ENCODE measurements at places on chromosomes 6 and 20.

GRCh38 chr6:134731615-134732014 lies 218.3 kb downstream of the ALDH8A1 start:
- DNase-seq: no peak

DNA sequence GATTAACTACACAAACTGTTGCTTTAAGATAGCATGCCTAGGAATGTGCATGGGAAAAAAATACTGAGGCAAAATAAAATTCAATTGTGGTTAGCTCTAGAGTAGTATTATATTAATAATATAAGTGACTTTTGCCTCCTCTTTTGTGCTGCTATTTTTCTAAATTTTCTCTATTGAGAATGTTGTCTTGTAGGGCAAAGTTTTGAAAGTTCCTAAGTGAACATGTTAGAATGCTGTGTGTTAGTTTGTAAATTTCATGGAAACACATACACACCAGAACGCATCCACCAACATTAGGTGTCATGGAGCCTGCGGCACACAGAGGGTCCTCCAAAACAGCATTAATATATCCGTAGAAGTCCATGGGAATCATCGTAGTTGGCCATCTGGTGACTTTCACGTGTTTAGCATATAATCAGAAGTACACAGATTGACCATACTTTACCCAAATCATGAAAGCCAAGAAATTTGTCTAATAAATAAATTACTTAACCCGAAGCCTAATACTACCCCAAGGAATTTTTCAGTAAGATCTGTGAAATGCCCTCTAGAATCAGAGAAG lies 25.6 kb downstream of the ARHGAP18 start:
- no peak for DNase-seq

- no peak for DNase-seq
These were observed 42.9 kb downstream of the UQCC1 start for GRCh38 chr20:35368666-35369423.

GRCh38 chr20:24782801-24783630 lies 166.1 kb upstream of the CST7 start:
- DNase-seq: no peak

GRCh38 chr6:170188571-170189001 lies 102.3 kb downstream of the DLL1 start:
- DNase-seq: peak; percentile 0

DNA sequence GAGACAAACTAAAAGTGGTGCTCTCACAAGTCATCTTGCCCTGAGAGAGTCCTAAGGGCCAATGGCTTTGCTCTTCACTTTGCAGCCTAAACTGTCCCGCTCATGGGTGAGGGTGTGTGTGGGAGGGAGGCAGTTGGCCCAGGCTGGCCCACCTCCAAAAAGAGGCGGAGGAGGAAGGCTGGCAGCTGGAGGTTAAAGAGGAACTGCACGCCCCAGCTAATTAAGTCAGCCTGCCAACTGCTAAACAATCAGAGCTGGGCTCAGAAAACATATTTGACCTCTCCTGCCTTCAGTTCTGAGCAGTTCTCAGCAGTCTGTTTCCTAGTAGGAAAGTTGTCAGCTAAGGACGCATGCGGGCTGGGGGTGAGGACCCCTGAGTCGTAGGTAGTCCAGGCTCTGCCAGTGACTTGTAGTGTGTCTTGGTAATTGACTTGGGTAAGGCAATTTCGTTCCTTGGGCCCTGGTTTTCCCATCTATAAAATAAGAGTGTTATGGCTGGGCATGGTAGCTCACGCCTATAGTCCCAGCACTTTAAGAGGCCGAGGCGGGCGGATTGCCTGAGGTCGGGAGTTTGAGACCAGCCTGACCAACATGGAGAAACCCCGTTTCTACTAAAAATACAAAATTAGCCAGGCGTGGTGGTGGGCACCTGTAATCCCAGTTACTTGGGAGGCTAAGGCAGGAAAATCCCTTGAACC lies 17.0 kb downstream of the GSS start:
- DNase-seq: no peak

DNA sequence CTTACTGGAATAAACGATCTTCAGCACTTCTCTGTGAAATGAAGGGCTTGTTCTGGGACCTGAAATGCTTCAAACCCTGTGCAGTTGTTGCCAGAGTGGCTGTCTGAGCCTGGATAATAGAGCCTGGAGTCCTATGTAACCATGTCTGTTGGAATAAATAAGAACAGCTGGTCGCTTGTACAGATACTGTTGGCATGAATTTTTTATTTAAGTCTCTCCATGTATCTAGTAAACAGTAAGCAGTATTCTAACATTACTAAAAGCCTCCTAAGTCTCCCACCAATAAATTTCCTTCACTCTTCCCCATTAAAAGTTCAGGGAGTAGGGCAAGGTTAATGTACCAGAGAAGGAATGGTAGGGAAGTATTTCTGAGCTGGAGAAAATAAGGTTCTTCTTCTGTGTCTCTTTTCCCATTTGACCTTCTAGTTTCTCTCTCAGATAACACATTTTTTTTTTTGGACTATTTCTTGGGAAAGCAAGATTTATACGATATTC lies 227.5 kb downstream of the PRL start:
- no peak for DNase-seq

DNA sequence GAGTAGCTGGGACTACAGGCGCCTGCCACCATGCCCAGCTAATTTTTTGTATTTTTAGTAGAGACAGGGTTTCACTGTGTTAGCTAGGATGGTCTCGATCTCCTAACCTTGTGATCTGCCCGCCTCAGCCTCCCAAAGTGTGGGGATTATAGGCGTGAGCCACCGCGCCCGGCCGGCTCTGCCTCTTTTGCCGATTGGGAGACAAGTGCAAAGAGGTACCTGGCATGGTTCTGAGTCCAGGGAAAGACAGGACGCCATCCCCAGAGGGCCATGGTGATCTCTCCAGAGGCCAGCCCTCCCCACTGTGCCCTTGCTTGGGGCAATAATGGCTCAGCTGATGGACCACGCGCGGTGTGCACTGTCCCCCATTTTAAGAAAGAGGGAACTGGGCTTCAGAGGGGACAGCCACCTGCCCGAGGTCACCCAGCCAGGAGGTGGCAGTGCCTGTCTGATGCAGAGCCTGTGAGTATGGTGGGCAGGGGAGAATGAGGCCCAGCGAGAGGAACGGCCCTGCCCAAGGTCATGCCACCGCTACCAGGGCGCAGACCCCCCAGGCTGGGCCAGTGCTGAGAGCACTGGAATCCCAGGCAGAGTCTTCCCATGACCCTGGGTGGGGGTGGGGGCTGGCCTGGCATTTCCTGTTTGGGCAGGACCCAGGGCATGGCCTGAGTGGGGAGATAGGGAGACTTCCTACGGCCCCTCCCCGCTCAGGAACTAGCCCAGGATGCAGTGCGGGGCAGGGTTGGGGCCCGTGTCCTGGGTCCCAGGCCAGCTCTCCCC lies 61.0 kb downstream of the SNAI1 start:
- DNase-seq: no peak

GRCh38 chr6:86203044-86203443 lies 560.4 kb upstream of the SYNCRIP start:
- no peak for DNase-seq

GRCh38 chr20:51987812-51988211 lies 185.5 kb upstream of the SALL4 start:
- DNase-seq: no peak

DNA sequence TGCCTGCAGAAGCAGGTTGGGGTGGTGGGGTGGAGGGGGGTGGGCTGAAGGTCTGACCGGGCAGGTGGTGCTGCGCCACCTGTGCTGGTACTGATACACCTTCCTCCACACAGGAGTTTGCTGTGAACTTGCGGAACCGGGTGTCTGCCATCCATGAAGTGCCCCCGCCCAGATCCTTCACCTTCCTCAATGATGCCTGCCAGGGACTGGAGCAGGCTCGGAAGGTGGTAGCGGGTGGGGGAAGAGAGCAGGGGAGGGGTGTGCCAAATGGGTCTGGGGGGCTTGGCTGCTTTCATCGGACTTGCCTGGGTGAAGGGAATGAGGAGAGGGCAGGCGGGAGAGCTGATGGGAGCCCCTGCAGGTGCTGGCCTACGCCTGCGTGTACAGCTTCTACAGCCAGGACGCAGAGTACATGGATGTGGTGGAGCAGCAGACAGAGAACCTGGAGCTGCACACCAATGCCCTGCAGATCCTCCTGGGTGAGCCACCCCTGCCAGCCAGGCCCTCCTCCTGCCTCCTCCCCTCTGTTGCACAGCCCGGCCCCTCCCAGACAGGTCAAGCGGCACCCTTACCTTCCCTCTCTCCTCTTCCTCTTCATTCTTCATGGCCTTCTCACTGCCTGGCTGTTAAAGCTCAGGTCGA lies 6.7 kb downstream of the DNPH1 start:
- DNase-seq: no peak

DNA sequence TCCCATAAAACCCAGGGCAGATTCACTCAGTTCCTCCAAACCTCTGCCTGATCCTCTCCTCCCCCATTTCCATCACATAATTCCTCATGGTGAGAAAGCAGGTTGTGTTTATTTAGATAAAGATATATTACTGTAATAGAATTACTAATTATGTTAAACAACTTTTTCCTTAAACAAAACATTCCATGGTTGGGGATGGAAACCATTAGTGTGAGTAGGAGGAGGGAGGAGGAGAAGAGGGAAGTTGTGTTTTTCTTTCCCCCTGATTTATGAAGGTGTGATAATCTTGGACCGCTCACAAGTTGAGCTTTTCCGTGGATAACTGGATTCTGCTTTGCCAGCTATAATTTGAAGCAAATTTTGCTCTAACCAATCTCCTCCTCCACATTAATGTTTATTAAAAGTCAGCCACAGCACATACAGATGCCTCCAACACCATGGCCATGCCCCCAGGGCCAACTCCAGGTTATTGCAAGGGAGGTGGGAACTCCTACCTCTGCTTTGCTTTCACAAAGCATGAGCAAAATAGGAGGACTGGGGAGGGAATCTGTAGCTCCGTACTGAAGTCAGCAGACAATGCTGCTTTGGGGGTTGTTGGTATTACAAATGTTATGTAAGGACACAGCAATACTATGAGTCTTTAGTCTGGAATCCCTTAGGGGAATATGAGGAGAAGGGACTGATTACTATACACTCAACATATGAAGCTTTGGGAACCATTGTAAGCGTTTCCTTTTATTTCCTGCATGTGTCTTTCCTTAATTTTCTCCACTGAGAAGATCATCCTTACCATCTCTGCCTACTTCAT lies 542.0 kb downstream of the DHX35 start:
- DNase-seq: no peak

- DNase-seq: no peak
These were observed 25.0 kb downstream of the KCNQ5 start for GRCh38 chr6:72646604-72647485.

DNA sequence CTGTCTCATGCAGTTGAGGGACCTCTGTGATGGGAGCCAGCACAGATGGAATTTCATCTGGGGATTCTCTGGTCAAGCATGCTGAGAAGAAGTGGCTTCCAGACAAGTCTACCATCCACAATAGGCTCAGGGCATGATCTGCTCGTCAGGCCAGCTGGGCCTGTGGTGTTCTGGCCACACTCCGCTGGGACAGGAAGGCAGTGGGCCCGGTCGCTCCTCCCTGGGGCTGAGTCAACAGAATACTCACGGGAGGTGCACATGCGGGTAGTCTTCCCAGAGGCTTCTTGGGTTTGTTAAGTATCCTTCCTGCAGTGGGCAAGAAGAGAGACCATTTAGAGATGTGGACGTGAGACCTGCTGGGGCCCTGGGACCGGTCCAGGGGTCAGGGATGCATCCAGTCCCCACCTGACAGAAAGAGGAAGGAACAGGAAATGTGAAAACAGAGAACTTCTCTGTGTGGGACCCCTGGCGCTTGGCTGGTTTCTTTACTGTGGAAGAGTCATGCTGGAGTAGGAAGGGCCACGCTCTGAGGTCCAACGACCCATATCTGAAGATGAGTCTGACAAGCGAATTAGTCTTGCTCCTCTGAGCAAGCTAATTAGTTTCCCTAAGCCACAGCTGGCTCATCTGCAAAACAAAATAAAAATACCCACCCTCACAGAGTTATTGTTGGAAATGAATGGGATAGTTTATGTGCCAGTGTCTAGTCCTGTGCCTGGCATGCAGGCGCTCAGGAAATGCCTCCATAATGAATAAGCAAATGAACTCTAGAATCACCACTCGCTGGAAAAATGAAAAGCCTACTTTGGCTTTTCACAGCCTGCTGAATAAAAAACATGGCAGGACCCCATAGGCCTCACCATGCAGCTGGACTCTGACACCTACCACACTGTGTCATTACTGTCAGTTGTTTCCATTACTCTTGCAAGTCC lies 67.3 kb downstream of the TRAM2 start:
- no peak for DNase-seq

DNA sequence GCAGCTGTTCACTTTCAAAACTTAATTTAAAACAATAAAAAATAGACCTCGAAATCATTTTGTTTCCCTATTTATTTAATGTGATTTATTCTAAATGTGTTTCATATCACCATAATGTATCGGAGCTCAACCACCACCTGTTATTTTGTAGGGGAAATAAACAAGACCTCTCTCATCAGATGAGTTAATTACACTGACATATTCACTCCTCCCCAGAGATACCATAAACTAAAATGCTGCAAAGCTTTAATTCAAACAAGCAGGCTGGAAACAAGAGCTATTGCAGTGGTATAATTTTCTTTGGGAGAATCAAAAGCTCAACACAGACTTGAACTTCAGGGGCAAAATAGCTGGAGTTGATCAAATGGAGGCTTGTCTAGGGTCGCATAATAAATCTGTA lies 303.5 kb upstream of the TSHZ2 start:
- DNase-seq: no peak

- no peak for DNase-seq
These were observed 178.9 kb upstream of the ARID1B start for GRCh38 chr6:156598071-156598854.

DNA sequence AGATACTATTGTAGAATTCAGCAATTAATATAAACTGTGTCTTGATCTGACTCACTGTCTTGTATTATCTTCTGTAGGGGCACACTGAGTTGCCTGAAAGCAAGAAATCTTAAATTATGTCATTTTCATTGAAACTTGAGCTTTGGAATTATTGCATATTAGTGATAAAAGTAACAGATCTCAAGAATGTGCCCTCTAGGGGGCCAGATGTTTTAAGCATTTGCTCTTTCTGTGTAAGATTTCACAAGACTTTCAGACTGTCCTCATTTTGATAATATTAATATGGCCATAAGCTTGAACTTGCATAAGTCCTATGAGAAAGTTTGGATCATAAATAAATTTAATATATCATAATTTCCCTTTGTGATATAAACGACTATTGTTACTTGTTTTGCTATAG lies 55.5 kb upstream of the MYO6 start:
- no peak for DNase-seq

DNA sequence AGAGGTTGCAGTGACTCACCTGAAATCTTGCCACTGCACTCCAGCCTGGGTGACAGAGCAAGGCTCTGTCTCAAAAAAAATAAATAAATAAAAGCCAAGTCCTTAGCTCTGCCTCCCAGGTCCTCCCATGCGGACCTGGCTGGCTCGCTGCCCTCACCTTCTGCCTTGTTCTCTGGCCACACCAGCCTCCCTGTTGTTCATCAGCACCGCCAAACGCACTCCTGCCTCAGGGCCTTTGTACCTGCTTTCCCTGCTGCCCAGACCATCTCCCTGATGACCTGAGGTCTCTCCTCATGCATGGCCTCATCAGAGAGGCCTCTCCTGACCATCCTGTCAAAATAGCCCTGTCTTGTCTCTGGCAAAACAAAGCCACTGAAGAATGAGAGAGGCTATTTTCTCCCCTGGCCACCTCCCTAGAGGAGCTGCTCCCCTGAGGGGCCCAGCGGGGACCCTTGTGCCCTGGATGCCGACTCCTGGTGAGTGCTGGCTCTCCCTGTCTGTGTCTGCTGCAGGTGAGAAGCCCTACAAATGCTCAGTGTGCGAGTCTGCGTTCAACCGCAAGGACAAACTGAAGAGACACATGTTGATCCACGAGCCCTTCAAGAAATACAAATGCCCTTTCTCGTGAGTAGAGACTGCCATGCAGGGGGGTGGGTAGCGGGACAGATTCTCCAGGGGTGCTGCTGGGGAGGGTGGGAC lies 22.6 kb upstream of the CHMP4B start:
- DNase-seq: no peak

Measured in activated naive CD4-positive, alpha-beta T cell treated with anti-CD3 and anti-CD28 coated beads, Interleukin-2, amount 50 U/mL, for 72 hours (primary cell).